ENCODE measurements at places on chromosomes 13 and 19.

- DNase-seq, result peak; percentile 59
Observed at GRCh38 chr13:50512474-50513299, 330.8 kb downstream of the DLEU7 start.

GRCh38 chr13:38340624-38341023 lies 9.0 kb upstream of the UFM1 start:
- DNase-seq, result no peak

DNA sequence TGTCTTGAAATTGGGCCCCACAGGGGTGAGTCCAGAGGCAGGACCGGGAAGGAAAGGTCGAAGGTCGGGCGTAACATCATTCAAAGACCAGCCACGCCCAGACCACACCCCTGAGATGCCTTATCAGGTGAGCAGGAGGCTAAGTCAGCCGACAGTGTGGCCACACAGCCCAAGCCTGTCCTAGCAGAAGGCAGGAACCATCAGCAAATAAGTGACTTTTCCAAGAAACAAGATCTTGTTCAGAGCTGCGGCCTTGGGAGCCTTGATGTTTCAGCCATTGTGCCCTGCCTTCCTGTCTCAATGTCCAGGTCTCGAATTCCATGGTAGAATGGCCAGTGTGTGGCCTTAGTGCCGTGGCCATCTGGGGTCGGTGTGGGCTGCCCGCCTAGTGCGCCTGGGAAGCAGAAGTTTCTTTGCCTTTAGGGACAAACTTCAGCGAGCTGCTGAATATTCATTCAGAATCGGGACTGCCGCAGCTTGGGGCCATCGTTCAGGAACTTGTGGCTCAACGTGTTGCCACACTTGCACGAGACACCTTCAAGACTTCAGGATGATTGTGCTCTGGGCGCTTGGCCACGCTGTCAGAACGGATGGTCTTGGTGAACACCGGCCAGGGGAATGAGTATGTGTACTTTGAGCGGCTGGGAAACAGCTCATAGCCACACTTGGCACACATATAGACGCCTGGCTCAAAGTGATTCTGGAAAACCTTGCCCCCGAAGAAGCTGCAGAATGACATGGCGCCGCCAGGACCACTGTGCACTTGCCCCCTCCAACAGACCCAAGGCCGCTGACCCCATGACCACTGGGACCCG lies 6.1 kb upstream of the IFNL4 start:
- DNase-seq, result no peak

DNA sequence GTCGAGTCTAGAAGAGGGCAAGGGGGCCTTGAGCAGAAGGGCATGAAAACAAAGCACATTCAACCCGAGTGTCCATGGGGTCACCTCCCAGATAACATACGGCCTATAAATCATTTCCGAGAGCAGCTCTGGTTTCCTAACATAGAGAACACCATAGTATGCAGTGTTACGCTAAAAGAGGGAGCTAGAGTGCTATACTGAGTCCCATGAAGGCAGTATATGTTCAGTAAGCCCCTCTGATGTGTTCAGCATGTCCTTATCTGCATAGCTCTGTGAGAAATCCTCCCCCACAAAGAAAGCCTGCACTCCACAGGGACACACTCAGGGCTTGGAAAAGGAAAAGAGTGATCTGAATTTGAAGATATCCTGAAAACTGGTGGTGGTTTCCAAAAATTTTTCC lies 175.4 kb downstream of the FLT1 start:
- DNase-seq, result no peak

All from AG08395 (cell line).